ENCODE measurements at places on chromosomes 2 and 18.

- DNase-seq: no peak
Observed at GRCh38 chr2:27400348-27401135, 8.8 kb downstream of the PPM1G start.

DNA sequence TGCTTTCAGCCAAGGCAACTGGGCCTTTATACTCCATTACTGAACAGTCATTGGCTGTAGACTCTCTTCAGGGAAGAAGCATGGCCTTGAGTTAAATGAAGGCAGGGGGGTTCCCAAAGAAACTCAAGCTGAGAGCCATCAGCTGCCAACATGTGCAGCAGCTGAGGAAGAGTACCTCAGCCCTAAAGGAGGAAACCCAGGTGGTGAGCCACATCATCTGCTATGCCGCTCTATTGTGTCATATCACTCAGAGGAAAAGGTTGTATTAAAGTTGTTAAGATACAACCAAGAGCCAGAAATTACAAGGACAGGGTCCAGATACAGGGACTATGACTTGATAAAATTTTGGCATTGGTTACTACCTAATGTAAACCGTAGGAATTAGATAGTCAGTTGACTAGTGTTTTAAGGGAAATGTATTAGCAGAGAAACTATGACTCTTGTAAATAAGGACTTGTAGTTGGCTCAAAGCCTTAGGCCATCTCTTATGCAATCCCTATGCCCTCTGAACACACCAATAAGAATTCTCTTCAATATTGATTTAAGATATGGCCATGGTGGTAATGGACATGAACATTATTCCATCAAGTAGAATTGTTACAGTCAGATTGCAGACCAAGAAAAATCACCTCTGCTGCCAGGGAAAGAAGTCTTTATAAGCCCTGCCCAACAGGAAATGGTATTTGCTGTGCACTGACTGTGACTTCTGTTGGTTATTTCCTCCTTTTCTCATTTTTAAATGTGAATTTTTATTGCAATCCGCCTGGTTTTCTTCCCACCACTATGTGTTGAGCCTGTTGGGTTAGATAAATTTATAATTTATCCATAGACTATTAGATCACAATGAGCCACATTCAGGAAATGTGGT lies 9.2 kb upstream of the LRPPRC start:
- DNase-seq: no peak

GRCh38 chr2:205931388-205931787 lies 154.6 kb downstream of the INO80D start:
- no peak for DNase-seq

DNA sequence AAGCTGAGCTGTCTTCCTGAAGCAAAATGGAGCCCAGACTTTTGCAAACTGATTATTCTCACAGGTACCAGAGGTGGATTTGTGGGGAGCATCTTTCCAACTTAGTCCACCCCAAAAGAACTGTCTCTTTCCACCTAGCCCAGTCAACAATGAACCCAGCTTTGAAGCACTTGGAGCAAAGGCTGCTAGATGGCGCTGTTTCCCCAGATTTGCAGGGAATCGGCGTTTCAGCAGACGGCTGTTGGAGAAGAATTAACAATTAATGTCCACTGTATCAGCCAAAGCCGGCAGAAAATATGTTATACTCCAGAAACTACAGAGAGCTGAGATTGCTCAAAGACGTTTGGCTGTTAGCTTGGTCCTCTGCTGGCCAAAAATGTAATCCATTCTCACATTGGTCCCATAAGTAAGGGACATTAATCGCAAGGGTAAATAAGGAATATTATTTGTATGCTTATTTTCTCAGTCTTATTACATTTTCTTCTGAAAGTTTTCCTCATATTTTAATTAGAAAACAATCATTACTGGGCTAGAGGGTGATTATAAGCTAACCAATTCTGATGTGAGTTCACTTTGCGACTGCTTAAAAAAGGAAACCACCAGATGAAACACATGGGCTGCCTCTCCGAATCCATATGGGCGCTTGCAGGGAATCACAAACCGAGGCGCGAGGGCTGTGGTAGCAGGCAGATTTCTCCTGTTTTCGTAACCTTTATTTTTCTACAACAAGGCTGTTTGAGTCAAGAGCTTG lies 423.8 kb upstream of the MEX3C start:
- DNase-seq: peak; percentile 12

DNA sequence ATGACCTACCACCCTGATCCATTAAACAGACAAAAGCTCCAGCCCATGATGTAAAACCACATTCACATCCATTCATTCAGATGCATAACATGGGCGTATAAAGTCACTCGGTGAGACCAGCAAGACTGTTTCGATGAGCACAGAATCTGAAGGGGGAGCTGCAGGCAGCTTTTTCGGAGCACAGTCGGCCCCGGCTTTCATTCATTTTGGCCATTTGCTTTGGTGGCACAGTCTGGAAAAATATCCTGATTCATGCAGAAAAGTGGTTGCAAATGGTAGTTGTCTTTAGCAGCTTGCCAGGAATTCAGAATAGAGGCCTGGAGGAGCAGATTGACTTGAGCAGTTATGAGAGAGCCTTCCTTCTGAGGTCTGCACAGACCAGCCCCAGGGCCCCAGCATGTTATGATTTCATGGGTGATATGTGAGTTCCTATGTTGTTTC lies 11.2 kb downstream of the ARID5A start:
- no peak for DNase-seq

DNA sequence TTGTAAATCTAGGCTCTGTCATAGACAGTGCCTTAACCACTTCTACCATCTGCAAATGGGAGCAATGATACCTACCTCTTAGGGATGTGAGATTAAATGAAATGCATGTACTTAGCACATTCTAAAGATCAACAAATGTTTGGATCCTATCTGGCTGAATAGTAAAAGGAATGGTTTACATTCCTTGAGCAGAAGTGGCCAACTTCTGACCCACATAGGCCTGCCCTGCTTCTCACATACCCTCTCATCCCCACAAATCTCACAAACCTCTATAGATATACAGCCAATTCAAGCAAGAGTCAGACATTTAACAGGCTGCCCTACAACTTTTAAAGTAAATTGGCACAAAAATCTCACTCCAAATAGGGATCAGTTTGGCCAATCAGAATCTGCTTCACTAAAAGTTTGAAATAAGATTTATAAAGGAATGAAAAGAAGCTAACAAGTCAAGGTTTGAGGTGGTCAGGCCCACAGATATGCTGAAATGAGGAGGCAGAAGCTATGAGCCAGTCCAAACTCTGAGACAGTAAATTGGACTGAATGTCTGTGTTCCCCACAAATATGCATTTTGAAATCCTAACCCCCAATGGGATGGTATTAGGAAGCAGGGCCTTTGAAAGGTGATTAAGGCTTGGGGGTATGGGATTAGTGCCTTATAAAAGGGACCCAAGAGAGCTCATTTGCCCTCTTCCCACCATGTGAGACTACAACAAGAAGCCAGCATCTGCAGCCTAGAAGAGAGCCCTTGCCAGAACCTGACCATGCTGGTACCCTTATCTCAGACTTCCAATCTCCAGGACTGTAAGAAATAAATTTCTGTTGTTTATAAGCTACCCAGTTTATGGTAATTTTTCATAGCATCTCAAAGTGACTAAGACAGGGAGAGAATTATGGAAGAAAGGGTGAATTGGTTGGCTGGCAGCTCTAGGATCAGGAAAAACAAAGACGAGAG lies 227.8 kb upstream of the RBMS1 start:
- no peak for DNase-seq

DNA sequence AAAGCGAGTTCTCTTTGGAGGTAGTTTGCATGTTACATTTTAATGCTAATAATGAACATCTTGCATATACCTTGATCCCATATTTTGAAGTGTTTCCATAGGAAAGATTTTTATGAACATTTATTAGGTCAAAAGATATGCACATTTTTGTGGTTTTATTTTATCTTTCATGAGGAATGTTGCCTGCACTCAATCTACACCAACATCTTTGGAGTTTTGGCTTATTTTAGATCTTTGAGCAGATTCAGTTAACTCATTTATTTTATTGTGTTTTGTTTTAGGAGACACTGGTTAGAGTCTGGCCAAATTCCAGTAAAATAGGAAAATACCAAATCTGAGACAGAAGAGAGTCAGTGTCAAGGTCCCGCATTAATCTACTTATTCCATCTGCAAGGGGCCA lies 540.9 kb downstream of the RNF144A start:
- no peak for DNase-seq

DNA sequence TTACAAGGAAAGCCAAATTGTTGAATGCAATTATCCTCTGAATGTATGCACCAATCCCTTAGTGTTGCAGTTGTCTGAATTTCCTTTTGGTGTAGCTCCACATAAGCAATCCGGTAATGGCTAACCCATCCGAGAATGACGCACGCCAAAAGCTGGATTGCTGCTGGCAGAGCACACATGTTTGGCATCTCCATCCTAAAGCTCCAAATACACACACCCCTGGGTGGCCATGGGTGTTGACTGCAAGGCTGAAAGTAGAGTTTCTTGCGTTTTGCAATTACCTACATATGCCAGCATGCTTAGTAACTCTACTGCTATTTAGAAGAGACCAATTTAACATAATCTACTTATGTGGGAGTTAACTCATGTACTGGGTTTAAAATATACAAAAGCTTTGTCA lies 53.1 kb downstream of the KCTD1 start:
- no peak for DNase-seq

- DNase-seq: no peak
Observed at GRCh38 chr2:180910831-180911665, 69.4 kb upstream of the UBE2E3 start.

GRCh38 chr2:64017811-64018700 lies 1.2 kb downstream of the VPS54 start:
- no peak for DNase-seq

- no peak for DNase-seq
Observed at GRCh38 chr2:151381266-151381665, 23.9 kb downstream of the TNFAIP6 start.

DNA sequence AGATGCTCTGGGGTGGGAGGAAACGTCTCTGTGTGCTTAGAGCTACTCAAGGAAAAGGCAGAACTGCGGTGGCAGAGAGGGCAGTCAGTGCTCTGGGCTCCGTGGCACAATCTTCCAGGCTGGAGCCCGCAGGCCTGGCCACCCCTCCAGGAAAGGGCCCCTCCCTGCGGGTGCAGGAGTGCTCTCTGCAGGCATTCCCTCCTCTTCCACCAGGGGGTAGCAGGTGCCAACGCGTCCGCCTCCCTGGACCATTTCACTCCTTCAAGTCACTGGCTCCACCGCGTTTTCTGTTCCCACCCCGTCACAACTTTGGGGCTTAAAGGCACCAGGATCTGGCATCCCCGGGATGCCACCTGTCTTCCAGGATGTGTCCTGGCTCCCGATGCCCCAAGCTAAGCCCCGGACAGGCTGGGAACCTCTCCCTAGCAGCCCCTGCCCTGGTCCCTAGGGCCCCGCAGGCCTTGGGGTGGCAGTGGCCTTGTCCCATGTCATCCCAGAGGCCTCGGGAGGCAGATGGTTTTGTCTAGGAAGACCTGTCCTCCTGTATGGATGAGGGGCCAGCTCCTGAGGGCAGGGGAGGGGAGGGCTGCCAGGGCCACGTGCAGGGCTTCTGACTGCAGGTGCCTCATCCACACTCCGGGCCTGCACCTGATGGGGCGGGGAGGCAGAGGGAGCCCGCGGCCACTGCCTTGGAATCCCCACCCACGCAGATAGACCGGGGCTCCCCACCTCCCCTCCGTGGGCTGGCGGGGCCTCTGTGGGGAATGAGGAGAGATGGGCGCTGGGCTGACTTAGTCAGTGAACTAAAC lies 26.4 kb downstream of the KCNIP3 start:
- DNase-seq: no peak

GRCh38 chr2:96602330-96602823 lies 35.7 kb downstream of the KANSL3 start:
- DNase-seq: no peak

- DNase-seq: no peak
Observed at GRCh38 chr2:232885264-232885961, 15.3 kb downstream of the SNORC start.

GRCh38 chr2:162370931-162371330 lies 27.0 kb downstream of the GCA start:
- no peak for DNase-seq

- DNase-seq: peak; percentile 56
Observed at GRCh38 chr2:100142393-100142792, at the start of gene AFF3. AFF3 (minus strand) TSS chr2:100142590; CDS start chr2:100104454, 38,136 bp downstream.

DNA sequence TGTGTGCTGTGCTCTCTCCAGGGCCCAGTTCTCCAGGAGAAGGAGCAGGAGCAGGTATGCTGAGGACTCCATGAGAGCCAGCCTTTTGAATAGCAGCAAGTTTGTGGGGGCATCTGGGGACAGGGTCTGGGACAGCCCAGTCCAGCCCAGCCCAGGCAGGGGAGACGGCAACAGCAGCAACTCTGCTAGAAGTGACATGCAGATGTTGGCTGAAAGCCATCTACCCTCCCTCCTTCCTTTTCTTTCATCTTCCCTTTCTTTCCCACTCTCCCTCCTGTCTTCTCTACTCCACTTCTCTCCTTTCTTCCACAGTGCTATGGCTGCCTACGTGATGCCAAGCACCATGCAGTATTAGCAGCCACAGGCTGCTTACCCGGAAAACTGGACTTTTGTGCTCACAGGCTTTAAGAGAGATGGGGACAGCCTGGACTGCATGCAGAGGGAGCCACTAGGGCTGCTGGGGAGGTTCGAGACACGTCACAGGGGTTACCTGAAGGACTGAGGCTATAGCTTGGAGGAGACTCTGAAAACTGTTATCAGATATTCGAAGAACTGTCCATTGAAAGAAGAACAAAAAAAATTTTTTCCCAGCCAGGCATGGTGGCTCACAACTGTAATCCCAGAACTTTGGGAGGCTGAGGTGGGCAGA lies 23.8 kb upstream of the YWHAQ start:
- DNase-seq: no peak

GRCh38 chr2:237438080-237438940 lies 24.3 kb upstream of the COL6A3 start:
- DNase-seq: no peak

DNA sequence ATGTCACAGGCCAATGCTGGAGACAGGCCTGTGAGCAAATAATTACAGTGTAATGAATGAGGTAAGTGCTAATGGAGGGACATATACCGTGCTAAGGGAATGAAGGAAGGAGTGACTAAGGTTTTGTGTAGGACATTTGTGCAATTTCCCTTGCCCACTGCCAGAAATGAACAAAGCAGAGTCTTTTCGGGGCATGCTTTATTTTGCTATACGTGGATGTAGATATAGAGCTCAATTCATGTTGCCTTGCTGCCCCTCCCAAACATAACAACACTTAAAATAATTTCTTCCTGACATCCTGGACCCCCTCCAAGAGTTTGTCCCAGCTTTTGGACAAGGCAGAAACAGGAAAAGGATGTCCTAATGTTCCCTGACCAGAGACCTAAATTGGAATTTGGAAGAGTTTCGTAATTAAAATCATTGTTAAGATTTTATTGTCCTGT lies 23.7 kb upstream of the CD28 start:
- no peak for DNase-seq

DNA sequence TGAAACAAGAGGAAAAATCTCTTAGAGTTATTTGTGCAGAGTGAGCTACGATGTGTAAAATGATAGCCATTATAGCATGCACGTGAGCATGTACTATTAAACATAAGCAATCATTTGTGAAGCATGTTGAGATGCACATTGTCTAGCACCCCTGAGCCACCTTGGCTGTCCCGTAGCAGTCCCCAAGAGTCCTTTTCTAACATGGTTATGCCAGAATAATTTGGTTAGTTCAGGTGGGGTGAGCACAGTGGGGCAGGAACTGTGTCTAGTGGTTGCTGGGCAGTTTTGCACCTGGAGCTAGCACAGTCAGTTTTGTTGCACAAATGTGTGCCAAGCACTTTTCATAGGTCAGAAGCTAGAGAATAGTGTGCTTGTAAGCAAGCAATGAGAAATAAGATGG lies 809.8 kb downstream of the RNF144A start:
- DNase-seq: no peak
